Amygdala (tissue), 56 donors: ENCODE measurements at places on chromosomes 2 and 18.

GRCh38 chr2:137467246-137467862 lies 496.9 kb upstream of the HNMT start:
- no peak for DNase-seq

- DNase-seq = no peak
Measured at GRCh38 chr18:11666176-11666575, 22.9 kb upstream of the GNAL start.

DNA sequence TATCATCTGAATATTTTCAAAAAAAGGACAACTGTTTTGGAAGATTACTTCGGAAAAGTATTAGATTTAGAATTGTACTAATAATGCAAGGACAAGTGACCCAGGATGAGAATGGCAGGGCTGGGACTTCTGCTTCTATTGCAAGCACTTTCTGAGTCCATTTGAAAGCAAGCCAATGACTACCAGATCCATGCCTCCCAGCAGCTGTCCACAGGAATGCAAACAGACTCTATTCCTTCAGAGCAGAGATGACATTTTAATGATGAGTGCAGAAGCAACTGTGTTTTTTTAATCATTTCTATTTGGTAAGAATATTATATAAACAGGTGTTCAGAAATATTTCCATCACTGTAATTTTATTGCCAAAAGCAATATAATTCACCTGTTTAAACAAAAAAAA lies 456.7 kb downstream of the SOX11 start:
- no peak for DNase-seq

DNA sequence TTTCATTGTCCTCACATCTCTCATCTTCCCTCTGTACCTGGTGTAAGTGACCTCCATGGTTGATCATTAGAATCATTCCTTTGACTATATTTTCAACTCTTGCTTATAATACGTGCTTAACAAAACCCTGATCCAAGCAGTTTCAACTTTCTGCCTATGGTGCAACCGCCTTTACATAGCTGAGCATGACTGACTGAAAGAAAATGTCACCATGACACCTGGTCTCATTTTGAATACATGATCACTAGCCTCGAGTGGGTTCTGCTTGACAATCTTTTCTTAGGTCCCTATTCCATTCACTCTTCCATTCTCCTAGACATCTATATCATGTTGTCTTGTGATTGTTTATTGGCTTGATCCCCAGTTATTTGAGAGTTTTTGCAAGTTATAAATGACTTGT lies 78.9 kb upstream of the STAM2 start:
- DNase-seq = no peak

DNA sequence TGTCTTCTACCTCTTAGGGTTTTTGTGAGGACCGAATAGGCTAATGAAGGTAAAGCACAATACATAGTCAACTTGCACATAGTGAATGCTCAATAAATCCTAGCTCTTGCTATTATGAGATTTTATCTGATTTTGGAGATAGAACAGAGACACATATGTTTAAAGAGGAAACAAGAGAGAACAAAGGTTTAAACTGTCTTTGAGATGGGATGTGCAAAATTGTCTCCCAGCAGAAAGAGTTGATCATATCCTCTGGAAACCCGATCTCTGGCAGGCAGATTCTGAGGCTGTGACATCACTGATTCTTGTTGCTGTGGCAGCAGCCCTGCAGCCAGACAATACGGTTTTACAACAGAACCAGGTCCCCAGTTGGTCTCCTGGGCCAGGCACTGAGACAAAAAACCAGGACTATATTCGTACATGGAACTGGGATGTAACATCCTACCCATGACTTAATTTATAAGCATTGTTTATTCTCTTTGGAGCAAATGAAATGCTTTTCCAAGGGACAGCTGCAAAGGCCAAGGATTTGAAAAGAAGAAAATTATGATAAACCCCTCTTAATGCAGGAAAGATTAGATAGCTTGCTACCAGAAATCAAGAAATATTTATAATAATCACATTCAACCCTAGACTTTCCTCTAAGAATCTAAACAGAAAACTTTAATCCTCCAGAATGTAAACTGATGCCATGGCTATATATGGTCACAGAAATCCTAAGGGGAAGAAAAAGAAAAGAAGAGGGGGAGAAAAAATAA lies 80.2 kb downstream of the SLC8A1 start:
- no peak for DNase-seq

DNA sequence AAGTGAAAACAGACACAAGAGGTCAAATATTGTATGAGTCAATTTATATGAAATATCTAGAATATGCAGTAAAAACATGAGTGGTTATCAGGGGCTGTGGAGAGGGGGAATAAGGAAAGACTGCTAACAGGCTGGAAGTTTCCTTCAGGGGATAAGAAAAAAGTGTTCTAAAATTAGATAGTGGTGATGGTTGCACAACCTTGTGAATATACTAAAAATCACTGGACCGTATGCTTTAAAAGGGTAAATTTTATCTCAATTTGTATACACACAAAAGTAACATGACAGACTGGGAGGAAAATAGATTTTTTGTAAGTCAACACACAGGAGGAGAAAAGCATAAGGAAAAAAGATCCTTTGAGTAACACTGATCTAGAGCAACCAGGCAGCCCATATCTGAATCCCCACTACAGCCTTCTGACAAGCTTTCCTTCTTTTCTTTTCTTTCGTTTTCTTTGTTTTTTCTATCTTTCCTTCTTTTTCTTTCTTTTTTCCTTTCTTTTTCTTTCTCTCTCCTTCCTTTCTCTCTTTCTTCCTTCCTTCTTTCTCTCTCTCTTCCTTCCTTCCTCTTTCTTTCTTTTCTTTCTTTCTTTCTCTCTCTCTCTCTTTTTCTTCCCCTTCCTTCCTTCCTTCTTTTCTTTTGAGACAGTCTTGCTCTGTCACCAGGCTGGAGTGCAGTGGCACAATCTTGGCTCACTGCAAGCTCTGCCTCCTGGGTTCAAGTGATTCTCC lies 95.4 kb downstream of the AAK1 start:
- no peak for DNase-seq

DNA sequence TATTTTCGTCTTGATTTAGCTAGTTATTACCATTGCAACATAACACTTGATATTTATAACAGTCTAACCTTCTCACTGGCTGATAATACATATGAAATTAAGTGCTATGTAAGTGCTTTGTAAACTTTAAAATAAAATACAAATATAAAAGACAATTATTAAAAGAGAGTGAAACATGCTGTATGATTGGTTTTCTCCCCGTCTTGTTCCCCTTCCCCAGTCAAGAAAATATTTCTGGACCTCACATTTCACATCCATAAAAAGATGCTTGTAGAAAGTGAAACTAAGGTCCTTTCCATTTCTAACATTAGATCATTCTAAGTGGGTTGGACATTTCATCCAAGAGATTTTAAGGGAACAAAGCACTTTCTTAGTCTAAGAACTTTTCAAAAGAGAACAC lies 310.2 kb upstream of the LRATD1 start:
- DNase-seq = no peak

DNA sequence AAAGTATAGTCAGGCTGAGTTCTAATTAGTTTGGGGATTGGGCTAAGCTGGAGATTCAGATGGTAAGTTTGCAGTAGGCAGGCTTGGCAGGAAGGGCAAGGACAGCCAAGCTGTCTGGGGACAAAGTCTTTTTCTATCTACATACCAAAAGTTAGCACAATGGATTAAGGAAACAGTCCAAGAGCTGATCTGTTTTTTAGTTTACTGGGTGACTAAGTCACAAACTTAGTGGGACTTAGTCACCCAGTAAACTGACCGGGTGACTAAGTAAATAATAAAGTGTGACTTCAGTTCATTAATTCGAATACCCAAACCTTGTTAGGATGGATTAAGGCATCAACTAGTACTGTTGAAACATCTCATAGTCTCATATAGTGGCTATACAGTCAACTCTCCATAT lies 1386.0 kb upstream of the CELF4 start:
- DNase-seq = no peak

DNA sequence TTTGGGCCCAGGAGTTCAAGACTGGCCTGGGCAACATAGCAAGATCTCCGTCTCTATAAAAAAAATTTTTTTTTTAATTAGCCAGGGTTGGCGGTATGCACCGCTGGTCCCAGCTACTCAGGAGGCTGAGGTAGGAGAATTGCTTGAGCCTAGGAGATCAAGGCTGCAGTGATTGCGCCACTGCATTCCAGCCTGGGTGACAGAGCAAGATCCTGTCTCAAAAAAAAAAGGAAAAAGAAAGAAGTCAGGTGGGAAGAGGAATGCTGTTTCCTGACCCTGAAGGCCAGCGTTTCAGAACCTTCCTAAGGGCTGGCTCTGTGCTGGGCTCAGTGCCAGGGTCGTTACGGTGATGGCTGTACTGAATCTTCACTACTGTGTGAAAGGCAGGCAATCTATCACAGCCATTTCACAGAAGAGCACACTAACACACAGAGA lies 35.0 kb upstream of the AGAP1 start:
- DNase-seq = no peak

DNA sequence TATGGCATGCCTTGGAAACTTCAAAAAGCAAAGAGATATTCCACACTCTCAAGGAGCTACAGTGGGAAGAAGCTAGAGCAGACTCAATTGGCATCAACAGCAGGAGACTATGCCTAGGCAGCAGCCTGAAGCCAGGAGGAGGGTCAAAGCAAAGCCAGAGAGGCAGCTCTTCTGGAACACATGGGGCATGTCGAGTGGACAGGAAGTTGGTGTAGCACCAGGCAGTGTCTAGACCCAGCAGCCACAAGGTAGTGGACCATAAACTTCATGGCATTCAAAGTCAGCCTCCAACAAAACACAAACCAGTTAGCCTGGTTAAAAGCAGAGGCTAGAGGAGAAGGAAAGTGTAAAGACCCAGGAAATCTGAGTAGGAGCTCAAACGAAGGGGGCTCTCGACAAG lies 311.2 kb upstream of the PKDCC start:
- DNase-seq = no peak

DNA sequence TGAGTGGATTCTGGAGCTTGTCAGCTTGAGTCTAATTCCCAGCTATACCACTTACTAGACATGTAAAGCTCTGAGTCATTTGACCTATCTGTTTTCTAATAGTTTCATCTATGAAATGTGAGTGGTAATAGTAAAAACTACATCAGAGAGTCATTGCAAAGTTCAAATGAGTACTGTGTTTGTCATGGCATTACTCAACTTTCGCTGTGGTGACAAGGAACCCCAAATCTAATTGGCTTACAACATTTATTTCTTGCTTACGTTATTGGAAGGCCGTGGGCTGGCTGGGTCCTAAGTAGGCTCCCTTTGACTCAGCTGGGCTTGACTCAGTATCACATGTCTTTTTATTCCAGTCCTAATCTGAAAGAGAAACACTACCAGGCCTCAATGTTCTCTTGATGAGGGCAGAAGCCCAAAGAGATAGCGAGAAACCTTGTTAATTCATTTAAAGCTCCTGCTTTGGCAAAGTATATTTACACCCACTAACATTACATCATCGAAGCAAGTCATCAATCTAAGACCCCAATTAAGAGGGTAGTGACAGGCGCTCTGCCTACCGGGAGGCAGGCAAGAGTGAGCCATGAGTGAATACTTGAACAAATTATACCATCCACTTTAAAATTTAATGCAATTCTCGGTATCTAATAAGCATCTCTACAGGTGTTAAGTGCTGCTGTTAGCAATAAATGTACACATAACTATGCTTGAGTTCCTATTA lies 431.8 kb upstream of the SPHKAP start:
- no peak for DNase-seq

DNA sequence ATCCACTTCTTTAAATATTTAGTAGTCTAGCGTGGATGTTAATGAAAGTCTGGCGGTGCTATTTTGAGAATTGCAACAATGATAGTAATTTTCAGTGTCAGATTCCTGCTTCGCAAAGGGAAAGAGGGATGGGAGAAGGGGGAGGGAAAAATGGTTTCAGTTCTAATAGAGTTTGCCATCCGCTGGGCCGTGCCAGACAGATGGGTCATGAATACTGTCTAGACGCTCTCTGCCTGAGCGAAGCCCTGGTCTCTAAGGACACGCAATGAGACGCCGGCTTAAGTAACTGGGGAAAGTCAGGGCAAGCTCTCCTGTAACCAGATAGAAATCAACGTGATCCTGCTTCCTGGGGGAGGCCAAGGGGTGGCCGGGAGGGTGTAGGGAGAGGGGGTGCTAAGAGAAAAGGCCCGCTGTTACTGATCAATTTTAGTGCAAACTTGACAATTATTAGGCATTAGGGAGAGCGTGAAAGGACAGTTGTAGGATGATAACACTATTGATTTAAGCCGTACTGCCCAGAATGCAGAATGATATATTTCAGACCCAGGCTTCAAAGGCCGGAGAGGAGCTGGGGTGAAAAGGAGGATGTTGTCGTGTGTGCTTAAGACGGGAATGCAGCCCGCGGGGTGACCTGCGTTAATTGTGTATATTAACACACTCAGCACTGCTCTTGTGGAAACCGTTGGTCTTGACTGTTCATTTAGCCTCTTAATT lies 229.2 kb downstream of the LDLRAD4 start:
- DNase-seq = no peak

DNA sequence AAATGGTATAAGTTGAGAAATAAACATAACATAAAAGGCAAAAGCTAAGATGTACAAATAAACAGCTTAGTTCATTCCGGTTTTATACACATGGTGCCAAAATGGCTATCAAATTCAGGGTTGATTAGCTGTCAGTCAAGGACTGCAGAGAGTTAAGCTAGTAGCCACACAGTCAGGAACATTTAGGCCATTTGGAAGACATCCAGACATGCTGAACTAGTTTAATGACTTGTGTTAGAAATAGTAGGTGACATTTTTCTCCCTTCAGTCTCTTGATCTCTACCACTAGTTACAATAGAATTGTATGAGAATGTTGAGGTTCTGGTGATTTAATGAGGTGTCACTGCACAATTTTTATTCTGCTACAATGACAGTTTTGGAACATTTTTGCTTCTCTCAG lies 394.4 kb upstream of the SPHKAP start:
- DNase-seq = no peak

DNA sequence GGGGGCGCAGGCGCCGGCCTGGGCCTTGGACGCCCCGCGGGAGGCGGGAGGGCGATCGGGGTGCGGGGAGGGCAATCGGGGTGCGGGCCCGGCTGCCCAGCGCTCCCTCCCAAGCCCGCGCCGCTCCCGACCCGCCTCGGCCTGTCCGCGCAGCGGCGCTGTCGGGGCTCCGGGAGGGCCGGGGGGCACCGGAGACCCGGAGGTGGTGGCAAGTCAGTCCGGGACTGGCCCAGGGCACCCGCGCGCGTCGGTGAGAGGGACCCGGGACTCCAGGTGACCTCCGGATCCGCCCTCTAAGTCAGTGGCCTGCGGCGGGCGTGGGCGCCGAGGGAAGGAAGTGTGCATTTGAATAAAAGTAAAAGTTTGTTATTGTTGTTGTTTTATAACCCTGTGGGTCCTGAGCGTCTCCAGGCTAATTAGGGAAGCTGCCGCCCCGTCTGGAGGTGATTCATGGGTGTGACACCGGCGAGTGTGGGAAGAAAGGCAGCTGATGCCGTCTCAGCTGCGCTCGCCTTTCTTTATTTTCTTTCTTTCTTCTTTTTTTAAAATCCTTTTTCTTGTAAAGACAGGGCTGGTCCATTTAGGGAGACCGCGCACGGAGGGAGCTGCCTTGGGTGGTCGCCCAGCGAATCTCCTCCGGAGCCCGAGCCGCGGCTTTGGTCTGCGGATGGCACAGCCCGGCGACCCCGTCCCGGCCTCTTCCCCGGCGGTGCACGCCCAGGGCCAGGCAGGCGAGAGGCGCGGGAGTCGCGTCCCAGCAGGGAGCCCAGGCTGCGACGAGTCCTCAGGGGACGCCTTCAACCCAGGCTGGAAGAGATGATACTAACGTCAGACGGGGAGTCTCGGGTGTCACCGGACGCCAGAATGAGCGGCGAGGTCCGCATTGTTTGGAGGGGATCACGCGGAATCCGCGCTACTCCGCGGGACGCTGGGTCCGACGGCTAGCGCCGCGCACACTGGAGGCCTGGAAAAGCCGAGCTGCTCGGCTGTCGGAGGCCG lies 627 bp upstream of the CRACDL start:
- no peak for DNase-seq
